ENCODE measurements at places on chromosomes 7 and 10.

DNA sequence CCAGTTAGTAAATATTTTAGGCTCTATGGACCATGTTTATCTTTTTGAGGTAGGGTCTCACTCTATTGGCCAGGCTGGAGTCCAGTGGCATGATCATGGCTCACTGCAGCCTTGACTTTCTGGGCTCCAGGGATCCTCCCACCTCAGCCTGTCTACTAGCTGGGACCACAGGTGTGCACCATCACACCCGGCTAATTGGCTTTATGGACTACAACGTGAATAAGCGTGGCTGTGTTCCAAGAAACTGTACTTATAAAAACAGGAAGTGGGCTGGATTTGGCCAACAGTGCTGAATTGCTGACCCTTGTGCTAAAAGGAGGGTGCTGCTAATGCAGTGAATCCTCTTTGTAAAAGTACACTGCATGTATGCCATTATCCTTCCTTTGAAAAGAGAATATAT, 111.7 kb upstream of the CDK13 start:
- no peak for DNase-seq

- no peak for DNase-seq
These were observed 275.2 kb downstream of the AUTS2 start for GRCh38 chr7:69873512-69873911.

GRCh38 chr10:15457382-15457781, 86.3 kb upstream of the FAM171A1 start:
- no peak for DNase-seq

- no peak for DNase-seq
These were observed 401.0 kb upstream of the NRP1 start for GRCh38 chr10:33735464-33735923.

DNA sequence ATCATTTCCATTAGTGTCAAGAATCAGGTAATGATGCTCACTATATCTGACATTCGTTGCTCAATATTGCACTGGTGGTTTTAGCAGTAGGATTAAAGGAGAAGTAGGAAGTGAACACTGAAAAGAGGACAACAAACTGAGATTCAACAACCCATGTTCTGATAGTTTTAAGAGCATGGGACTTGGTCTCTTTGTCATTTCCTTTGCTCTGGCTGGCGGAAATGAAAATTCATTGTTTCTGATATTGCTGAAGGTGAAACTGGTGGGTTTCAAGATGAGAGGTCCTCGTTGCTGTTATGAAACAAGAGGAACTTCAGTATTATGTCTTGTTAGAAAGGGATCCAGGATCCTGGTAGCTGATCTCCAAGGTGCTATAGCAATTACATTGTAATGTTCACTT, 129.0 kb downstream of the DNAH11 start:
- DNase-seq, result no peak

DNA sequence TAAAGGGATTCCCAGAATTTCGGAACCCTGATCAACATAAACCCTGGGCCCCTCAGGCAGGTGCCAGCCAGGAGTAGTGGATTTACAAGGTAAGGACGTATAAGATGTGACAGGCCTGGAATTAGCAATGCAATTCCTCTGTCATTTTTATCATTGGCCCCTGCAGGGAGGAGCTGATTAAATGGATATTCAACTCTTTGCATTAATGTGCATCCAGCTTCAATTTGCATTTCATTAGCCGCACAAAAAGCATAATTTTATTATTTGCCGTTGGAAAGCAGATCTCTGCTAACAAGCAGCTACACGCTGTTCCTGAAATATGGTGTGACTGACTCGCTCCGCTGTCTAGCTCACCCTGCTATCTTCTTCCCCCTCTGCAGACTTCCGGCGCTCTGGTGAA, 195.8 kb downstream of the RPS24 start:
- no peak for DNase-seq

DNA sequence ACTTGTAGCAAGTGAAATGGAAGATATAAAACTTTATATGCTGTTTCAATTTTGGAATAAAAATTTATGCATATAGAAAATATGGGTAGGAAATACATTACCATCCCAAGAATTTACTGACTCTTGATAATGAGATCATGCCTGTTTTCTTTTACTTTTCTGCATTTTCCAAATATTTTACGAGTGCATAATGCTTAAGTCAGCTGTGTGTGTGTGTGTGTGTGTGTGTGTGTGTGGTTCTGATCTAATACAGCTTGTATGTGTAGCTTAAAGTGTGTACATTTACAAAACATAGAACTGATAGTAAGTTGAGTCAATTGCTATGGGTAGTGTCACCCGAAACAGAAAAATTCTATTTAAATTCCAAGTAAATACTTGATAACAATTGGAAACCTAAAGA, 315.9 kb upstream of the LRRN3 start:
- no peak for DNase-seq

DNA sequence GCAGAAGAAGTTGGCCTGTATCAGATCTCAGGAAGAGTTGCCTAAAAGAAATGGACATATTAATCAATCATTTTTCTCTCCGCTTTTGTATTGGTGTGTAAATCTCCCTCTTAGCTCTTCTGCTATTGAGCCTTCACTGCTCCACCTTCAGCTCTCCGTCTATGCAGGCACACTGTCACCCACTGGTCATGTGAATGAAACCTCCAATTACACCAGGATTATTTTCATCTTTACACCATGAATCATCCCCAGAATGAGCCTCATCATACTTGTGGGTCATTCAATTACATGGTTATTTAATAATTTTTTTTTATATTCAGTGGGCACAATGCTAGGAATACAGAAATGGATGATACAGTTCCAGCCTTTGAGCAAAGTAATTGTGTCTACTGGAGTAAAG, 92.6 kb downstream of the LRRC4 start:
- DNase-seq, result peak; percentile 55

- no peak for DNase-seq
These were observed at the start of gene SMARCD3 for GRCh38 chr7:151248346-151249033. TSS of gene SMARCD3 (minus strand) at chr7:151248694. CDS start at chr7:151248562, 132 bp downstream.

DNA sequence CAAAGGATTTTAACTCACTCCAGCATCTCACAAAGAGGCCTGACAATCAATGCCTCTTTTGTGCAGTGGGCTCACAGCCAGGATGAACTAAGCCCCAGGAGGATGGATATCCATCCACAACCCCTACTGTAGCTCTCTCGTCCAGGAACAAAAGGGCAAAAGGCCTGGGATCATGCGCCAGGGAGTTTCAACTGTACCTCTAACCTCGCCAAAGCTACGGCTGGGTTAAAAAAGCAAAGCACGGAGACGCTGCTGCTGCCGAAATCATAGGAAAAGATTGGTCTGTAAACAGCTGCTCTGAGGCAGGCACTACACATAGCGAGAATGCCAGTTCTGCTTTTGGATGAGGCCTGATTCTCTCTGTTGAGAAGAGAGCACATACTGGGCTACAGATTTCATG, 32.1 kb downstream of the VSTM4 start:
- no peak for DNase-seq

- DNase-seq, result no peak
These were observed 4.1 kb downstream of the HOXA9 start for GRCh38 chr7:27161214-27161720.

GRCh38 chr10:64038107-64038506, 516.9 kb downstream of the REEP3 start:
- DNase-seq, result no peak

GRCh38 chr7:105438847-105439173, 50.1 kb upstream of the SRPK2 start:
- no peak for DNase-seq

DNA sequence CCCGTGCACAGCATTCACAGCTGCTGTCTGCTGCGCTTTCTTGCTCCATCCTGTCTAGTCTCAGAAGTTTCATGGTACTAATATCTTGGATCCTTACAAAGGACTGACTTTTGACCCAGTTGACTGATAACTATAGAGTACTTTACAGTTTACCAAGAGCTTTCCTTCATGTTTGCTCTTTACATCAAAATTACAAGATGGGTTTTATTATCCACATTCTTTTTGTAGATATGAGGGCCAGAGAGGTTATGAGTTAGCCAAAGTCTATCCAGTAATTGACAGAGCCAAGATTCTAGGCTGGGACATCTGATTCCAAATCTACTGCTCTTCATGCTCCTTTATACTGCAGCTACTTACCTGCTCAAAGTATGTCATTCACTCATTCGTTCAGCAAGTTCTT, 218.2 kb downstream of the AUTS2 start:
- DNase-seq, result no peak

DNA sequence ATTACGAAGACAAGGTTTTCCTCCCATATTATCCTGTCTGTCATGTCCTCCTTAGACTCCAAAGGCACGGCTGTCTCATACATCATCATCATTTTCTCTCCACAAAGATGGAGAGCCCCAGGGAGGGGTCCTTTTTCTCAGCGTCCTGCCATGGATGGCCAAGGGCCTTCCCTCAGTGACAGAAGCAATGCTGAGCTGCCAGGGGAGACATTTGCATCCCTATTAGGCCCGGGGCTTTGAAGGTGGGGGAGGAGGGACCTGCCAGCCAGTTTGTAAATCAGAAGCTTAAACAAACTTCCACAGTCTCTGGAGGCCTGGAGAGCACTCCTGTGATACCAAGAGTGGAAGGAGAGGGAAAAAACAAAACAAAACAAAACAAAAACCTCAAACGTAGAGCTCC, 112.4 kb upstream of the ADO start:
- DNase-seq, result no peak

DNA sequence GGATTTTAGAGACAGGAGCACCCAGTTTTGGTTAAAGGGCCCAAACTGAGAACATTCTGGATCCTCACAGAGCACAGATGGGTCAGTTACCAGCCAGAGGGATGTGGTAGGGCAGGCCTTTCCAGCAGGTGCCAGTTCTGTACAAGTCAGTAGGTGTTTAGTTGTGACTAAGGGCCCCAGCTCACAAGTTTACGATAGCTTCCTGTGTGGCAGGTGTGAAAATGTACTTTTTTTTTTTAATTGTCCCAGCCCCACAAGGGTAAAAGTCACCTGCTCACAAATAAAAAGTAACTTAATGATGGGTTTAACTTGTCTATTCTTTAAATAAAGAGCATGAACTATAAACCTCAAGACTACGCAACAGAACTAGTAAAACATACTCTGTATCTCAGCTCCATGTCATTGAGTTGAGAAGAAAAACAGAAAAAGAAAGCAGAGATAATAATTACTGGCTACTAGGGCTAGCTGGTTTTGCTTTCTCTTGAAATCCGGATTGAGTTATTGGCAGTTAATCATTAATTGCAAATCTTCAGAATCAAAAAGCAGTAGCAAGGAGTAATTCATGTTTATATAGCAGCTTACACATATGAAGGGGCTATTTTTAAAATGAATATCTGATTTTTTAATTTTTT, 15.4 kb downstream of the NFE2L3 start:
- DNase-seq, result no peak

DNA sequence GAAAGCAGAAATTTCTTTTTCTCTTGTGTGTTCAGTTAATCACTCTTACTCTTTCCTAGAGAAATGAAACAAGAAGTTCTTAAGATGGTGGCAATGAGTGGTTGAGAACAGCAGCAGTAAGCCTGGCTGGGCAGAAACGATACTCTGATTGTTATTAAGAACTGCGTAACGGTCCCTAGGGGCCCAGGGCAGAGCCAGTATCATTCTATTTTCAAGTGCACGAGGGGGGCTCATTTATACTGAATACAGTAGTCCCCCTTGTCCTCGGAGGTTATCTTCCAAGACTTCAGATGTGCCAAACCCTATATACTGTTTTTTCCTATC, 64.9 kb downstream of the EEPD1 start:
- DNase-seq, result no peak

- DNase-seq, result no peak
These were observed 8.1 kb downstream of the ADCY1 start for GRCh38 chr7:45582136-45582749.

DNA sequence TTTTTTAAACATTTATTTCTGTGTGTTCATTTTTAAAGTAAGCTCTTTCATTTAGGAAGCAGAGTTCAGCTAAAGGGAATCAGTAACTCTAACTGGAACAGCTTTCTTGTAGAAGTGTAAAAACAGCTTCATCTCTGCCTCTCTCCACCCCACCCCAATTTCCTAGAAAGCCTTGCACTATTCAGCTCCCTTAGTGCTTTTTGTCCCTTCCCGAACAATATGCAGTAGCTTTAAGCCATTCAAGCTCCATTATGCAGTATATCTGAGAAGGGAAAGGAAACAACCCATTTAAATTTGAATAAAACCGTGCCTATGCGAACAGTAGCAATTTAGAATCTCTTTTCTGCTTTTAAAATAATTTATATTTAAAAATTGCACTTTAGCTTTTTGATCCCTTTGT, 134.5 kb downstream of the TRIL start:
- DNase-seq, result no peak

GRCh38 chr7:128891110-128891941, 19.2 kb downstream of the KCP start:
- no peak for DNase-seq

DNA sequence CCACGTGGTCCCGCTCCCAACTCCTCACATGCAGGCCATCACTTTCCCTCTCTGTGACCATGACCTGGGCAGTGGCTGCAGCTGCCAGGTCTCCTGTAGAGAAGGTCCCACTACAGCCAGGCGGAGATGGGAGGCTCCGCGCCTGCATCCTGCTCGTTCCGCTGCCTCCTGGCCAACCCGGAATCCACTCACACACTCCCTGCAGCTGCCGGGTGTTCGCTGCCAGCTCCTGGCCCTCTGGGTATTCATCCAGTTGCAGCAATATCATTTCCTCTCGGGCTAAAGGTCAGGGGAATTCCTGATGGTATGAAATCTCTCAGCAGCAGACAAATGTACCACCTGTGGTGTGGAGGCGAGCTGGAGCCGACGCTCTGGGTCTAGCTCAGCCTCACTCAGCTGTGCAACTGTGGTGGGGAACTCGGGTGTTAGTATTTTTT, 65.7 kb downstream of the TLL2 start:
- no peak for DNase-seq

- no peak for DNase-seq
These were observed 36.2 kb upstream of the RNF148 start for GRCh38 chr7:122738947-122739346.

GRCh38 chr7:109879287-109879828, 1211.6 kb upstream of the LRRN3 start:
- no peak for DNase-seq

DNA sequence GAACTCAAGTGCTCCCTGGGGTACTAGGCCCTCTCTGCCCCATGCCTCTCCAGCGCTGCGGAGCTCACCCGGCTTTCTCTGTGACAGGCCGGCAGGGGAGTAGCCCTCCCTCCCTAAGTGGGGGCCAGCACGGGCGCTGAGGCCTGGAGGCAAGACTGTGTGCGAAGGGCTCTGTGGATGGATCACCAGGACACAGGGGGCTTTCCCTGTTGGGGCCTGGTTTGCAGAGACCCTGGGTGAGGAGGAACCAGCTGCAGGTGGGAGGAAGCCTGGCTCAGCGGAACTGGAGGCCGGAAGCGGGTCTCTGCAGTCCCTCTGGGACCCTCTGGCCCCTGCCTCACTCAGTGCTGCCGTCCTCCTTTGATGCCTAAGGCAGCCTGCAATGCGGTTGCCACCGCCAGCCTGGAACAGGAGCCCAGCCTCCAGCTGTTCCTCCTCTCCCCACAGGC, 106.0 kb downstream of the CYTH3 start:
- no peak for DNase-seq

Measured in AG09309 (cell line).